ENCODE measurements at places on chromosomes 4 and X.

DNA sequence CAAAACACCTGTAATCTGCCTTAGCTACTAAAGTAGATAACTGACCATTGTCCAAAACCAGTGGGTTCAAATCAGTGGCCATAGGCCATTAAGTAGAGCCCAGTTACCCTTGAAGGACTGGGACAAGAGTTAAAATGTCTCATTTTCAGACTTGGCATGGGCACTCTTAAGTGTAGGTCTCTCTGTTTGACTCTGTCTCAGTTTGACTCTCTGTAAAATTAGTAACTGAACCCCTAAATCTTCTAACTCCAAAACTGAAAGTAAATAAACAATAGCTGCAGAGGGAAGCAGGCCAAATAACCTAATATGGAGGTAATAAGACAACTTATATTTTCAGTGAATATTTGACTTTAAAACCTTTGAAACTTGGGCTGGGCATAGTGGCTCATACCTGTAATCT lies 89.1 kb downstream of the SLC16A2 start:
- DNase-seq: no peak

DNA sequence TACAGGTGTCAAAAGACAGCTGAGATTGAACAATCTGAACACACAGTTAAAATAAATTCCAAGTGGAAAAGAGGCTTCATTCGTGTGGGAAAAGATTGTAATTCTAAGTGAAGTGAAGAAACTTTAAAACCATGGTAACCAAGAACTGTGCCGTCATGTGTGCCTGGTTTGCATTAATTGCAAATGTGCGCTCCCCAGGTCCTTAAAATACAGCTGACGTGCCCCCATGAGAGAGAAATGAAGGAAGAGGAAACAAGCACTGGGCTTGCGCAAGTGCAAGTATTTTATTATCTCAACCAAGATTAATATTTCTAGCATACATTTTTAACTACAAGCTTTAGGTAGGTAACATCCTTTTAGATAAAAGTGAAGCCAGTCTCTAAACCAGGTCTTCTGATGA lies 92.5 kb downstream of the PARM1 start:
- DNase-seq: no peak

DNA sequence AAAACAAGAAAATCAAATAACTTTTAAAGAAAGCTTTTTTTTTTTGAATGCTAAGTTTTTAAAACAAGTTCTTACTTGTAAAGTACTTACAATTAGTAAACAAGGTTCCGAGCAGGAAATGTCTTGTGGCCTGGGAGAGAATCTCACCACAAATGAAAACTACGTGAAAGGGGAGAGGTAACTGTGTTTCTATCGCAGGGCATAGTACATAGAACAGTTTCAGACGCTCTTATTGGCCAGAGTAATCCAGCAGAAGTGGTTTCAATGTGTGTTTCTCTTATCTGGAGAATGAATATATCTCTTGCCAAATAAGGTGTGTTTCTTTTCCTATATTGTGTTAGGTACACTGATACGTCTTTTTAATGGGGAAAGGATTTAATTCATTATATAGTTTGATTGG lies at the start of gene PLAC8:
PLAC8 (minus strand) TSS at position 154 of the 400 bp plus-strand sequence. CDS start 6,808 bp downstream, outside the sequence.
- DNase-seq: no peak

DNA sequence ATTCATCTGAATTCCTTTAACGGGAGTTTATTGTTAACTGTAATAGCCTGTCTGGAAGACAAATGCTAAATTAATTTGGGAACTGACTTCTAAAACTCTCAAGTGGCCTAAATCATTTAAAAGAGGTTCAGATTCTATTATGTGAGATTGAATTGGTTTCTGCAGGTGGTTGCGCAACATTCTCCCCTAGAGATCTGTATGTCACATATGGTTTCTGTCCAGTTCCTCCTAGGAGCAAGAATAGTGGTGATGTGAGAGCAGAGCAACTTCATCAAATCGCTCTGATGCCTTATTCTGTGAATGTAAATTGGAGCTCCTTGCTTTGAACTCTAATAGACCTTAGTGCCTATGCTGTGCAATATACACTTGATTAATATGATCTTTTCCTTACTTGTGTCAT lies 144.6 kb upstream of the GPR101 start:
- DNase-seq: no peak

- DNase-seq: no peak
Observed at GRCh38 chr4:22625311-22625710, 67.4 kb upstream of the GBA3 start.

GRCh38 chrX:31921236-31921635 lies 849.4 kb upstream of the FTHL17 start:
- no peak for DNase-seq

GRCh38 chr4:95627024-95627605 lies 78.3 kb upstream of the UNC5C start:
- DNase-seq: no peak

DNA sequence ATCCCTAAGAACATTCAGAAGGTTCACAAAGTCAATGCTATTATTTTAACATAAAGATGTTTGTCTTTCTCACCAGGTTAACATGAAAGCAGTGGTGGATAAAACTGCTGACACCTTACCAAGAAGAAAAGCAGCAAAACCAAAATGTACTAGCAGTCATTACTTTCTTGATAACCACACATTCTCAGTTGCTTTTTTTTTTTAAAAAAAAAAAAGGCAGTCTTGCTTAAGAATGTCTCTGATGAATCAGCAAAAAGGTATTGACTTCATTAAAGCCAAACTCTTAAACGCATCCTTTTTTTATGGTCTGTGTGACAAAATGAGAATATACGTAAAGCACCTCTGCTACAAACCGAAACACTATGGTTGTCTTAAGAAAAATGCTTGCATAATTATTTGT lies 31.9 kb downstream of the CDKL2 start:
- no peak for DNase-seq

GRCh38 chr4:67933038-67933437 lies 30.3 kb downstream of the TMPRSS11A start:
- no peak for DNase-seq

- DNase-seq: no peak
Observed at GRCh38 chrX:110226931-110227330, 91.0 kb downstream of the AMMECR1 start.

GRCh38 chr4:140738139-140738538 lies 18.0 kb downstream of the TBC1D9 start:
- no peak for DNase-seq

DNA sequence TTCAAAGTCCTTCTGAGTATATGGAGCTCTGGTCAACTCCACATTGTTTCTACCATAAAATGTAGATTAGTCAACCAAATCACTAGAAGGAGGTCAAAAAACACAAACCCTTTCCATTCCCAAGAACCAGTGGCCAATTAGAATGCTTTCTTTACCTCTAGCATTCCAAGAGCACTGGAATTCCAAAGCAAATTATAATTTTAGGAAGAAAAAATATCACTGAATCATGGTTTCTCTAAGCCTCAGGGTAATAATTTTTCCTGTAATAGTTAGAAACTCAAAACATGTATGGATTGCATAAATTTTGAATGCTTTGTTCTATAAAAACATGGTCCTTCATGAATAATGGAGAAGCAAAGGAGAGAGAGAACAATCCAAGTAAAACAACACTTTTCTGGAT lies 39.5 kb downstream of the LEF1 start:
- no peak for DNase-seq

DNA sequence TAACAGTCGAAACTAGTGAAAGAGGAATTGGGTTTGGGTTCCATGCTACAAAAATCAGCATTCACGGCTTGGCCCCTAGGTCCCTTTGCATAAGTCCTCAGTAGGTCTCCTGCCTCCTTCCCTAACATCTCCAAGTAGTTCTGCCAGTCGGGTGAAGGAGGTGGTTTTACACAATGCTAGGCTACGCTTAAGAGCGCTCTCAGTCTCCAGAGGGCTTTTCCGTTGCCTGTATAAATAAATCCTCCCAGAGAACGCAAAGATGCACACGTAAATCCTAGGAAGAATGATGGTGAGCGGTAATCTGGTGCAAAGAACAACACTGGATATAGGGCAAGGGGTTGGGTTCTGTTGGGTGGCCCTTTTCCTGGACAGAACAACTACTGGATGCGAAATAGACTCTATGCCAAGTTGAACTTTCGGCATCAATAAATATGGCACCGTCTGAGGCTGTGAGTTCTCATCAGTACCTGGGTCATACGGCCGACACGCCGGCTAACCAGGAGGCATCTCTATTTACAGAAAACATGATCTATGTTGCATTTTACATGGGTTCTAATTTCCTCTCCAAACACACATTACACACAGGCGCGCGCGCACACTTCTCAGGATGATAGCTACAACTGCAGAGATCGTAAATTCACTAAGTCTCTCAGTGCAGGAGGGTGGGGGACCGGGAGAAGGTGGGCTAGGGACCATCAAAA lies 1.3 kb downstream of the CAMK2D start:
- no peak for DNase-seq

- no peak for DNase-seq
Observed at GRCh38 chr4:45370408-45370807, 644.1 kb upstream of the GNPDA2 start.

- DNase-seq: no peak
Observed at GRCh38 chrX:29148511-29148910, 561.3 kb downstream of the IL1RAPL1 start.

DNA sequence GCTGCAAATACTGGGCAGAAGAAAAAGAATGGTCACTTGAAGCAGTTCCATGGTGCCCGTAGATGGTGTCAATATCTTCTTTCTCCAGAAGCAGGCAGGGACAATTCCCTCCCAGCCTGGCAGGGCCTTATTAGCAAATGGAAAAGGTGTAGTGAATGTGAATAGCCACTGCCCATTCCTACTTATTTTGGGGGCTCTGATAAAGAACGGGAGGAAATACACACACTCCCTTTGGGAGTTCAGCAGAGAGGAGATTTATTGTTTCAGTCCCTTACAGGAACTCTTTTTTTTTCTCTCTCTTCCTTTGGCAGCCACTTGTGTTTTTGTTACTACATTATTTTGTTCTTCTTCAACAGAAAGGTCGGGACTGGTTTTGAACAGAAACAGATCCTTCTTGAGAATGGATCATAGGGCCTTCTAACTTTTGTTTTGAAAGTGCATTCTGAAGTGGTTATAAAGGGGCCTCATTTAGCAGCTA lies at the start of gene EMCN:
EMCN (minus strand) TSS at position 159 of the 478 bp plus-strand sequence; CDS start at position 51, 108 bp downstream.
- DNase-seq: no peak
